ENCODE measurements at places on chromosomes 13 and 19.

- no peak for DNase-seq
Measured at GRCh38 chr13:90108547-90108946, 1238.9 kb upstream of the MIR17HG start.

DNA sequence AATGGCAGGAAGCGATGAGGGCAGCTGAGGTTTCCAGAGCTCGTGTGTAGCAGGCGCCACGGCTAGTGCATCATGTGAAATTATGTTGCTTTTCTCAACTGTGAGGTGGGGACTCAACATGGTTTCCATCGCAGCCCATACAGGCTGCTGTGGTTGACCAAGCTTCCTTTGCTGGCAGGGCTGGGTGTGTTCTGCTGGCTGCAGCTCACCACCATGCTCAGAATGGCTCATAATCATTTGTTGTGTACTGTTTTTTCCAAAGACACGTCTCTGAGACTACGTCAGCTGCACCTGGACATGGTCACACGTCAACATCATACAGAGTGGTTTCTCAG lies 16.1 kb upstream of the RASA3 start:
- DNase-seq: peak; percentile 77

DNA sequence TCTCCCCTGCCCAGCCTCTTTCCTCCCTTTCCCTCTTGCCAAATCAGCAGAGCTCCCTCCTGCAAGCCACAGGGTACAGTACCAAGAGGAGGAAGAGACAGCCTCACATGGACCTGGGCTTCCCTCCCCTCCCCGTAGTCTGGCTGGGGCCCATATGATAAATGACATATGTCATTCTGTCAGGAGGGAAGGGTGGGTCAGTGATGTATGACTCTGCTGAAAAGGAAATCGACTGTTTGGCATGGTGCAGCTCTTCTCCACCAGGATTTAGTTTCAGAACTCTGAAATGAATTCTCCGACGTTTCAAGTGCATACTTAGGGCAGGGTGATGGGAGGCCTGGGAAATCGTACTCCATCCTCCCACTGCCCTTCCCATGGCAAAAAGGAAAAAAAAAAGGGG lies 9.8 kb downstream of the TSHZ3 start:
- no peak for DNase-seq

GRCh38 chr19:14366529-14366928 lies 14.7 kb upstream of the ADGRE5 start:
- peak; percentile 82 for DNase-seq

- DNase-seq: no peak
Measured at GRCh38 chr19:19619181-19619848, 828 bp upstream of the PBX4 start.

DNA sequence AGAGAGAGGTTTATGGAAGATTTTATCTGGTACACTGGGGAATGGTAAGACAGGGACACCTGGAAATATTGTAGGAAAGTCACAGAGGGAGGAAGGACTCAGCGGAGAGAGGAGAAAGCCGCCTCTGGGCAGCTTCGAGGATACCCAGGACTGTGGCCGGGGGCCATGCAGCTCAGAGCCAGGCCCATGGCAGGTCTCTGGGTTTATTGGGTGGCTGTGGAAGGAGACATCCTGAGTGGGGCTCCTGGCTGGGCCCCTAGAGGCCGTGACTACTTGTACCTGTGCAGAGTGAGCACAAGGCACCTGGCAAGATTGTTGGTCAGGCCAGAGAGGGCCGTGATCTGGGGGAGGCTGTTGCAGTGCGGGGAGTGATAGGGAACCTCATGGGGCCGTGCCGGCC lies 3.4 kb downstream of the DAZAP1 start:
- no peak for DNase-seq

DNA sequence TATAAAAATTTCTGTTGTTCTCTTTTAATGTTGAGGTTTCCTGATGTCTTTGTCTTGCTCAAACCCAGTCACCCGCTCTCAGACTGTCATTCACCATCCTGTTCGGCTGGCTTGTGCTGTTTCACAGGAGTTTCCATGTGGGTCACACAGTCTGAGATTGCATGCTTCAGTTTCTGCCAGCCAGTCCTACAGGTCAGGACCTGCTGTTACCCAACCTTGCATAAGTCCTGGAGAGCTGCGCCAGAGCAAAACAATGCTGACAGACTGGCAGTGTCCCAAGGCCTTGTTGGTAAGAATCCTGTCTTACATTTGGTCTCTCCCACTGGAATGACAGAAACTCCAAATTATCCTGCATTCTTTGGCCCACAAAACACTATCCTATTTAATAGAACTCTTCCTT lies 340.0 kb upstream of the SLITRK5 start:
- no peak for DNase-seq

DNA sequence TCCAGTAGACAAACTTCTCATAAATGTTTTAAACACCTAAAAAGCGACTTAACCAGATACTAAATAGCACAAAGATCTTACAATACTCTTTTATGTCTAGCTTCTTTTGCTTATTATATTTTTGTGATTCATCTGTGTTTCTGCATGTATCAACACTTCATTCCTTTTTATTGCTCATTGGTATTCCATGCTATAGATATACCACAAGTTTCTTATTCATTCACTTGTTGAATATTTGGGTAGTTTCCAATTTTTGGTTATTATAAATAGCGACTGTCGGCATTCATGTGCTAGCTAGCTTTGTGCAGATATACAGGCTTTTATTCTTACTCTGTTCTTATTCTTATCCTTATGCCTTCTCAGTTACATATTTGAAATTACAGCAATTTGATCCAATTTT lies 50.0 kb upstream of the RGCC start:
- no peak for DNase-seq

- DNase-seq: no peak
Measured at GRCh38 chr19:31478241-31478640, 129.0 kb upstream of the TSHZ3 start.

- DNase-seq: no peak
Measured at GRCh38 chr19:44050740-44051649, 841 bp upstream of the ZNF223 start.

GRCh38 chr13:47484548-47484947 lies 516.5 kb downstream of the SUCLA2 start:
- no peak for DNase-seq

Data from femur (tissue), 1 donor.